ENCODE measurements at places on chromosomes 2 and 18.
A peak's percentile ranks its signal among the peaks of the same experiment; 100 is the strongest.

DNA sequence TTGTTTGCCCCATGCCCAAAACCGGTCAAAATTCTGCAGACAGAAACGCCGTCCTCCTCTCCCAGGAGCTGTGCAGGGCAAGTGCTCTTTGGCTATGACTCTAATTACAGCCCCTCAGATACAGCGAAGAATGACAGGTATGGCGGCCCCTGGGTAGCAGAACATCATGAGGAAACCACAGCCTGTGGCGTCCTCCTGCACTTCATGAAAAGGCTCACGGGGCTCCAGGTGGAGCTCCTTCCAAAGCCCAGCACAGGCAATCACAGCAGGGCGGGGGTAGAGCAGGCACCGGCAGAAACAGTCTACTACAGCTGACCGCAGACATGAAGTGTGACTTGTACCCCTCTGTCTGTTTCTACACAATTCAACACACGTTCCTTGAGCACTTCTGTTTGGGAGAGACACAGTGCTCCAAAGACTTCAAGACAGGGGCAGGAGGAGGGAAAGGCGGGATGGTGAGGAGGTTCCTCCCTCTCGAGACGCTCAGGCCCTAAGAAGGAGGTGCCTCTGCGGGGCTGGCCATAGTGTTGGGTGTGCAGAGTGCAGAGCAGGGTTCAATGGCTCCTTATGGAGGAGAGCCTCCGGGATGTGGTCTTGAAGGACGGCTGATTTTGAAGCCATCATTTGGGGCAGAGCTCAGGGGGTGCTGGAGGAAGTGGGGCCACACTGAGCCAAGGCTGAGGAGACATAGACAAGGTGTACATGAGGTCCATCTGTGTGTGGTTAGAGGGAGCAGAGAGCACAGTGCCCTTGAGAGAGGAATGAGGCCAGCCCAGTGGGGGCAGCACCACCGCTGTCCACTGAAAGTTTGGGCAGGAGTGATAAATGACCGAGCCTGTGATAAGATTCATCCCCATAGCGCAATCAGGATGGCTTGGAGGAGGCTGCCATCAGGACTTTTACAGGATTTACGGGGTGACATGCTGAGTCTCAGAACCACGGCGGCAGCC is 468.3 kb downstream of the EIPR1 start:
- H3K36me3 ChIP-seq, result no peaks in the 10 kb centered on the region
- DNase-seq, result no peak
- no peak overlapping the region for H3K4me3 ChIP-seq
- H3K4me1 ChIP-seq, result no peaks in the 10 kb centered on the region
- H3K27me3 ChIP-seq, result no peaks in the 10 kb centered on the region
- H3K27ac ChIP-seq, result no peak overlapping the region

DNA sequence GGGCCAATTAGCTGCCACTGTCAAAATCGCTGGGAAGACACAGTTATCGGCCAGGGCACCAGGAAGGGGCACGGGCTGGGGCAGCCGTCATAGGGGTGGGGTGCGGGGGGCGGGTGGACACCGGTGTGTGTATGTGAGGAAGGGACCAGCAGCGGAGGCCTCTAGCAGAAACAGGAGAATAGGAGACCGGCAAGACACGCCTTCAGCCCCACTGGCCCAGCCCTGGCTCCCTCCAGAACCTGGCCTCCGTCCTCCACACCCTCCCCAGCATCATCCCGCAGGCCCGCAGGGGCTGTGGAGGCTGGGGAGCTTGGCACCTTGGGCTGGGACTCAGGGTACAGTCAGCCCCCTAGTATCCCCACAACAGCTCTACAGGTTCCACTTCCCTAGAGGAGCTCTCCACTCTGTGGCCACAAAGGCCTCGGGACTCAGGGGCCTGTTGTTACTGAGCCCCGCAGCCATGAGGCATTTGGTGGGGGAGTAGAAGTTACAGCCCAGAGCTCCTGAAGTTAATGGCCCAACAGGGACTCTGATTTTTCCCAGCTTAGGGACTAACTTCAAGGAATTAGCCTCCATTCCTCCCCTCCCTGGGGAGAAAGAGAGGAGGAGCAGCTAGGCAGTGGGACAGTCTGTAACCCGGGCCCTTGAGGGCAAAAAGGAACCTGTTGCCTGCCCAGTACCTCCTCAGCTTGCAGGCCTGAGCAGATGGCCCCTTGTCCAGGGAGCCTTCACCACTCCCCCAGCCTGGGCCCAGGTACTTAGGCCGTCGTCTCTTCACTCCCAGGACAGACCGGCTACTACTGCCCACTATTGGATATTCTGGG is 19.9 kb downstream of the SH2D6 start:
- H3K4me3 ChIP-seq, result peak overlapping the region; percentile 55
- no peak for DNase-seq
- peak overlapping the region; percentile 89 for H3K27ac ChIP-seq
- no peaks in the 10 kb centered on the region for H3K36me3 ChIP-seq
- no peaks in the 10 kb centered on the region for H3K27me3 ChIP-seq

- peaks cover 17% of the 10 kb centered on the region for H3K27me3 ChIP-seq
- H3K27ac ChIP-seq, result no peak overlapping the region
- no peaks in the 10 kb centered on the region for H3K4me1 ChIP-seq
- no peaks in the 10 kb centered on the region for H3K36me3 ChIP-seq
Measured at GRCh38 chr18:78875016-78875777, 104.4 kb upstream of the SALL3 start.

DNA sequence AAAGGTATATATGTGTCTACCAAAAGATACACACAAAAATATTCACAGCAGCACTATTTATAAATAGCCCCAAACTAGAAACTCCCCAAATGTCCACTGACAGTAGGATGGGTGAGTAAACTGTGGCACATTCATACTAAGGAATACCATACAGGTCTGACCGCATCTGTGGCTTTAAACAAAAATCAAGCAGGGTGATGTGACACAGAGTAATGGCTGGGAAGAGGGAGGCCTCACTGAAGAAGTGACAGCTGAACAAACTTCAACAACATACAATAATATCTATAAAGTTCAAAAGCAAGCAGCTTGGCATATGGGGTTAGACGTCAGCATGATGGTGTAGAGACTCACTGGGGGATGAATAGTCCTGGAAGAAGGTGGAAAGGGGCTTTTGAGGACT is 115.1 kb upstream of the PPP1CB start:
- H3K27ac ChIP-seq, result no peak overlapping the region
- H3K27me3 ChIP-seq, result no peaks in the 10 kb centered on the region
- H3K4me3 ChIP-seq, result no peak overlapping the region
- H3K4me1 ChIP-seq, result no peaks in the 10 kb centered on the region

- no peak overlapping the region for H3K27ac ChIP-seq
- DNase-seq, result no peak
- H3K36me3 ChIP-seq, result no peaks in the 10 kb centered on the region
Measured at GRCh38 chr2:158753641-158754611, 41.2 kb upstream of the DAPL1 start.

- H3K4me1 ChIP-seq, result peaks cover 8% of the 10 kb centered on the region
- DNase-seq, result no peak
- peak overlapping the region; percentile 50 for H3K27ac ChIP-seq
- H3K27me3 ChIP-seq, result no peaks in the 10 kb centered on the region
Measured at GRCh38 chr2:144333143-144333555, 186.8 kb downstream of the ZEB2 start.

DNA sequence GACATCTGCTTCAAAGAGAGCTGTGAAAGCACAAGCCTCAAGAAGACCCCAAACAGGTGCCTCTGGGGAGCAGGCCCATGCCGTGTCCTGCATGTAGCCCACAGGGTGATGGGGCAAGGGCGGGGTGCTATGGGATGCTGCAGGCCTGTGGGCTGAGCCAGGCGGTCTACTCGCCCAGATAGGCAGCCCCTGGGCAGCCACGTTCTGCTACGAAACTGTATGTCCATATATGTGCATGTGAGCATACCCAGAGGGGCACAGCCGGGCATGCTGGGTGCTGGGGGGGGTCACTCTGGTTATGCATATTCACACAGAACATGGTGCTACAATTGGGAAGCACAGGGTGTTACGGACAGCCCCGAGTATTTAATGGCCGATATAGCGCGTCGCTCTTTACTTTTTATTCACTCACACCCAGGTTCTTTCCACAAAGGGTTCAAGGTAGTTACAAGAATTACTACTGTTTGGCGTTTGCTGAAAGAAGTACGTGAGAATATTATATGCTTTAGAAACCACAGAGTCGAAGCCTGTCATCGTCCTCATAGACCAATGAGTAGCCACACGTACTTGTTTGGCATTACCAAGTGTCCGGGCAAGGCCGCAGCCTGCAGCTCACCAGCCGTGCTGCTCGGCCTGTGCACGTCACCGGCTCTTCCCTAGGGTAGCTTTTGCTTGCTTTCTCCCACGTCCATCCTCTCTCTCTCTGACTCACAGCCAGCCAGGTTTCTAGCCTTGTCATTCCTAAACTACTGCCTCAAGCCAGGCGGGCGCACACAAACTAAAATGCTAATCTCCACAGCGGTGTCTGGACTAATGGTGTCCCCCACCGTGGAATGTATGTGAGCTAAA is 14.4 kb downstream of the MTERF4 start:
- no peaks in the 10 kb centered on the region for H3K27me3 ChIP-seq
- DNase-seq, result no peak
- peaks cover 16% of the 10 kb centered on the region for H3K4me1 ChIP-seq
- peaks cover 64% of the 10 kb centered on the region for H3K36me3 ChIP-seq
- no peak overlapping the region for H3K27ac ChIP-seq

- H3K27me3 ChIP-seq, result peaks cover 19% of the 10 kb centered on the region
- no peaks in the 10 kb centered on the region for H3K36me3 ChIP-seq
- no peak for DNase-seq
- no peak overlapping the region for H3K4me3 ChIP-seq
Measured at GRCh38 chr2:239811111-239811781, 213.9 kb downstream of the NDUFA10 start.

- H3K27me3 ChIP-seq, result no peaks in the 10 kb centered on the region
- peak overlapping the region; percentile 17 for H3K4me3 ChIP-seq
- no peaks in the 10 kb centered on the region for H3K36me3 ChIP-seq
- DNase-seq, result no peak
- H3K27ac ChIP-seq, result peak overlapping the region; percentile 1
- H3K4me1 ChIP-seq, result no peaks in the 10 kb centered on the region
Measured at GRCh38 chr2:213243189-213244044, 40.8 kb upstream of the SPAG16 start.

DNA sequence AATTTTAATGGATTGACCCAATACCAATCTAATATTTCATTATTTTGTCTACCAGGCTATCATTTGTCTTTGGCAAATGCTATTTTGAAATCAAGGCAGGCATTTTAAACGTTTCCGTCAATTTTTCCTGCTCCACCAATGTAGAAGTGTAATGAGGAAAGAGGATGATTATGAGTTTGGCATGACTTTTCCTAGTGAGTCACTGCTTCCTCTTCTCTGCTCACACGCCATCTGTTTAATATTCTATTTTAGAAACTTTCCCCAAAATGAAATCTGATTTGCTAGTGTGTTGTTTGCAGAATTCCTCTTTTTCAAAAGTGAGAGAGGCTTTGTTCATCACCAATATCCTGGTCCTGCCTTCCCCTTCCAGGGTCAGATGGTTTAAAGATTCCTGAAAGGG is 42.5 kb upstream of the PID1 start:
- no peaks in the 10 kb centered on the region for H3K27me3 ChIP-seq
- no peak overlapping the region for H3K4me3 ChIP-seq
- no peaks in the 10 kb centered on the region for H3K4me1 ChIP-seq
- H3K27ac ChIP-seq, result no peak overlapping the region
- DNase-seq, result no peak

DNA sequence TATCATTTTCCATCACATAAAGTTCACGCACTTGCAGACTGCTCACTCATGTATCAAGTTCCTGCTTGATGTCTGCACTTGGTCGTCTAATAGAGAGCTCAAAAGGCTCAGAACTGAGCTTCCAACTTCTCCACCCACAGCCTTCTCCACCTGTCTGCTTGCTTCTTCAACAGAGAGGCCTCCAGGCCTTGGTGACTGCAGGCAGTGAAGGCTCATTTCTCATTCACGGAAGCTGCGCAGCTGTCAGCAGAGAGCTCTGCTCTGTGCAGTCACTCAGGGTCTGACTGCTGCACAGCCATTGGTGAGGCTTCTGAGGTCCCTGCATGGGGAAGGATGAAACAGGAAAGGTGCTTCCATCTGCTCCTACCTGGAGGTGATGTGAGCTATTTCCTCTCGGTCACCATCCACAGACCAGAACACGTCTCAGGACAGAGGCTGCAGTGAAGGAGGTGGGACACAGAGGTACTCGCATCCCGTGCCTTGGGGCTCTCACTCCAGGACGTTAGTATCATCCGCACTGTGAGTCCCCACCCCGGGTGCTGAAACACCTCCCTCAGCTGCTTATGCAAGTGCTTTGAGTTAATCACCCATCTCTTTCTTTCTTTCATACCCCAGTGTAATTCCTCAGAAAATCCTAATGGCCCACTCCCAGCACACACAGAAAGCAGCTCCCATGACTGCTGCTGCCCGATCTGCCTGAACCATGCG is 126.2 kb downstream of the TMEM18 start:
- no peak for DNase-seq
- H3K36me3 ChIP-seq, result no peaks in the 10 kb centered on the region
- no peak overlapping the region for H3K4me3 ChIP-seq
- no peaks in the 10 kb centered on the region for H3K27me3 ChIP-seq

GRCh38 chr2:32712870-32713269 is 85.0 kb downstream of the TTC27 start:
- H3K27me3 ChIP-seq, result no peaks in the 10 kb centered on the region
- H3K36me3 ChIP-seq, result peaks cover 15% of the 10 kb centered on the region
- no peak overlapping the region for H3K4me3 ChIP-seq
- no peak overlapping the region for H3K27ac ChIP-seq

- no peak for DNase-seq
- H3K27ac ChIP-seq, result no peak overlapping the region
- H3K4me1 ChIP-seq, result peaks cover 11% of the 10 kb centered on the region
- no peaks in the 10 kb centered on the region for H3K36me3 ChIP-seq
- H3K4me3 ChIP-seq, result no peak overlapping the region
Measured at GRCh38 chr2:231388725-231389346, 6.7 kb upstream of the B3GNT7 start.

- no peak overlapping the region for H3K4me3 ChIP-seq
- H3K27me3 ChIP-seq, result no peaks in the 10 kb centered on the region
- no peak overlapping the region for H3K27ac ChIP-seq
Measured at GRCh38 chr18:71370671-71371445, 1082.0 kb downstream of the SOCS6 start.

DNA sequence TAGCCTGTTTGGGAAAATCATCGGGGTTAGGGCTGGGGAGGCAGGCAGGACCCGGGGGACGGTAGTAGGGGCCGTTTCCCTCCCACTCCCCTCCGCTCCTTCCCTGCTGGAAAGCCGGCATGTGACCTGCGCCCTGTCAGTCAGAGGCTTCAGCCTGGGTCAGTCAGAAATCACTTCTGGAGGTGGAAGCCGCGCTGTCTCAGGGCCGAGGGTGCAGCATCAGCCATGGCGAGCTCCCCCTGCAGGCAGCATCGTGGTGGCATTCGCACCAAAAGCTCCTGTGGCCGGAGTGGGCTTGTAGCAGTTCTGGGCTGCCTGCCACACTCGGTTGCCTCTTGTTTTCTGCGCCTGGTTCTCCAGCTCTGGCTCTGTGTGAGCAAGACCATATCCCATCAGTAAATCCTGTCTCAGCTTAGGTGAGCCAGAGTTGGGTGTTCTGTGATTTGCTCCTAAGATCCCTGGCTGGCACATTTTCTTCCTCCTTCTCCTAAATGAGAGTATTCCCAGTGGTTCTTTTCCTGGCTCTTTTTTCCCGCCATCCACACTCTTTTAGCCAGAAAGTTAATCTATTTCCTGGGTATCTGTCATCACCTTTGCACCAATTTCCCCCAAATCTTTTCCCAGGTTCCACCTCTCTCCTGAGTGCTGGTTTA is 123.9 kb upstream of the CD302 start:
- no peaks in the 10 kb centered on the region for H3K36me3 ChIP-seq
- H3K27me3 ChIP-seq, result no peaks in the 10 kb centered on the region
- H3K4me1 ChIP-seq, result no peaks in the 10 kb centered on the region
- peak; percentile 44 for DNase-seq

GRCh38 chr18:58205443-58206160 is 161.6 kb downstream of the NEDD4L start:
- DNase-seq, result no peak
- H3K4me1 ChIP-seq, result no peaks in the 10 kb centered on the region
- no peaks in the 10 kb centered on the region for H3K36me3 ChIP-seq
- no peaks in the 10 kb centered on the region for H3K27me3 ChIP-seq
- H3K4me3 ChIP-seq, result no peak overlapping the region
